ENCODE measurements at places on chromosomes 1 and 21.

GRCh38 chr1:235597867-235598553 is 51.6 kb downstream of the GNG4 start:
- DNase-seq, result no peak

GRCh38 chr21:32278103-32278502 is 746 bp downstream of the MIS18A start:
- DNase-seq, result no peak

DNA sequence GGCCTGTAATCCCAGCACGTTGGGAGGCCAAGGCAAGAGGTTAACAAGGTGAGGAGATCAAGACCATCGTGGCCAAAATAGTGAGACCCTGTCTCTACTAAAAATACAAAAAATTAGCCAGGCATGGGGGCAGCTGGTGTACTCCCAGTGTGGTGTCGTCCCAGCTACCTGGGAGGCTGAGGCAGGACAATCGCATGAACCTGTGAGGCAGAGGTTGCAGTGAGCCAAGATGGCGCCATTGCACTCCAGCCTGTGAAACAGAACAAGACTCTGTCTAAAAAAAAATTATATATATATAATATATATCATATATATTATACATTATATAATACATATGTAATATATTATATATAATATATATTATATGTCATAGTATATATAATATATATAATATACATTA is 249.2 kb upstream of the TPTE start:
- DNase-seq, result no peak

- DNase-seq, result no peak
These were observed 25.5 kb downstream of the TNFRSF8 start for GRCh38 chr1:12088607-12089006.

GRCh38 chr1:184672013-184672726 is 82.5 kb downstream of the EDEM3 start:
- no peak for DNase-seq

DNA sequence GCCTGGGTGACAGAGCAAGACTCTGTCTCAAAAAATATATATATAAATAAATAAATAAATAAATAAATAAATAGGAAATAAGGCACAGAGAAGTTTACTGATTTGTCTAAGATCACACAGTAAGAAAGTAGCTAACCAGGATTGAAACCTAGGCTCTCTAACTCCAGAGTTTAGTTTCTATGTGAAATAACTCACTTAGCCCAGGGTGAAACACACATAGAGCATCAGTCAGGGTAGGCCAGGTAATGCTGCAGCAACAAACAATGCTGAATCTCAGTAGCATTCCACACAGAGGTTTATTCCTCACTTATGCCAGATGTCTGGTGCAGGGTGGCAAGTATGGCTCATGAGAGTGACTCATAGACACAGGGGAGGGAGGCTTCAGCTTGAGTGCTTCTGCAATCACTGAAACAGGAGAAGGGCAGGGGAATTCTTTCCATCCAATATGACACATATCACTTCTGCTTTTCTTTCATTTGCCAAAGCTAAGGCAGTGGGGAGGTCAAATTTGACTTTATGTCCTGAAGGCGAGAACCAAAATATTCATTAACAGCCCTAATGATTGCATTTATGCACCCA is 37.1 kb upstream of the KANK4 start:
- DNase-seq, result peak; percentile 56

GRCh38 chr1:12144236-12144635 is 22.6 kb upstream of the TNFRSF1B start:
- no peak for DNase-seq
